Natural killer cell (primary cell): ENCODE measurements at places on chromosomes 12 and 14. TPM values are rescaled to one million over a fixed set of nuclear protein-coding genes. Genes with fewer than 3 reads are reported as not detected.

Gene SSTR1
- total RNA-seq: not detected

DNA sequence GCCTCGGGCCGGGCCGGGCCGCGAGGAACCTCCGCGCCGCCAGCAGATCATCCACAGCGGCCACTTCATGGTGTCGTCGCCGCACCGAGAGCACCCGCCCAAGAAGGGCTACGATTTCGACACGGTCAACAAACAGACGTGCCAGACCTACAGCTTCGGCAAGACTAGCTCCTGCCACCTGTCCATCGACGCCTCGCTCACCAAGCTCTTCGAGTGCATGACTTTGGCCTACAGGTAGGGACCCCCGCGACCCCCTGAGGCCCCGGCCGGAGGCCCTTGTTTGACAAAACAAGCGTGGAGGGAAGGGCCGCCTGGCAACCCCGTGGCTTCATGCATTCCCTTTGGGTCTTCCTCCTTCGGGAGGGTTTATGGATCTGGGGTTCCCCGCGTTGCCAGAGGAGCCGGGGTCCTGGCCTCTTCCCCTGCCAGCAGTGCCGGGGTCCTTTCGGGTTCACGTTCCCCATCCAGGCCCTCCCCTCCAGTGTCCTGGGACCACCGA is 526 bp downstream of the MLXIP start:
- peak; percentile 57 for DNase-seq

- DNase-seq: no peak
These were observed 172.0 kb upstream of the FRMD6 start for GRCh38 chr14:51479584-51480325.

Gene BDKRB2
- total RNA-seq: not detected

- no peak for DNase-seq
These were observed 97.8 kb downstream of the LLPH start for GRCh38 chr12:66032739-66033138.
